Stimulated activated CD8-positive, alpha-beta memory T cell treated with anti-CD3 and anti-CD28 coated beads, Interleukin-15, amount 100 ng/mL, for 1 hour (primary cell): ENCODE measurements at places on chromosomes 11 and 22.

DNA sequence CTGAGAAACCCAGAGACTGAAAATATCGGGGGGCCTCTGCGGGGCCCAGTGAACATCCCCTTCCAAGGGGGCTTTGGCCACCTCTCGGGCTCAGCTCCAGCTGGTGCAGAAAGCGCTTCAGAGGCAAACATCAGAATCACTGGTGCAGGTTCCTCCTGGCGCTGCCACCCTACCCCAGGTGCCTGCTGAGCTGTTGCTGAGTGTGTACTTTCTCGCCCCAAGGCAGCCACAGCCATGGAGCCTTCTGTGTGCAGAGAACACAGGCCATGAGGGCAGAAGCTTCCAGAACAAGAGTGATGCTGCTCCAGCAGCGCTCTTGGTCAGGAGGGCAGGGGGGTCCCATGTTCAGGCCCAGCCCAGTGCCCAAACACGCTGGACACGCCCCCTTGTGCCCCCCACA lies 6.3 kb downstream of the DRD4 start:
- no peak for DNase-seq

DNA sequence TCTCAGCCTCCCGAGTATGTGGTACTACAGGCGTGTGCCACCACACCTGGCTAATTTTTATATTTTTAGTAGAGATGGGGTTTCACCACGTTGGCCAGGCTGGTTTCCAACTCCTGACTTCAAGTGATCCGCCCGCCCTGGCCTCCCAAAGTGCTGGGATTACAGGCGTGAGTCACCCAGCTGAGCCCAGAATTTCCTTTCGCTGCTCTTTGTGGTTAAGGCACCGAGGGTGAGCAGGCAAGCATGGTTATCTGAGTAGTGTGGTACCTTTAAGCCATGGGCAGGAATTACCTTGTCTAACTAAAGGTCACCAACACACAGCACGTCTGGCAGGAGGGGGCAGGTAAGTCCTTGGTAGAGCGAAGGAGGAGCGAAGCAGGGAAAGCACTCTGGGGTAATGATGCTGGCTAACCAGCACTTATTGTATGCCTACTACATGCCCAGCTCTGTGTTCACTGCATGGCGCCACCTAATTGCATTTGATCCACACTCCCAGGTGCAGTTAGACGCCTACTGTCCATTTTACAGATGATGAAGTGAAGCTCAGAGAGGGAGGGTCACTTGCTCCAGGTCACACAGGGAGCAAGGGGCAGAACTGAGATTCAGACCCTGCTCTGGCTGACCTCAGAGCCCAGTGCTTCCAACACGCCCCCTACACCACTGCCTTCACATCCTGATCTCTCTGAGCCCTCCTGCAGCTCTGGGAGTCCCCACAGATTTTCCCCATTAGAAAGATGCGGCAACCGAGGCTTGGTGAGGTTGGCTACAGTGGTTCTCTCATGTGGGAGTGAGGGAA lies 45.7 kb downstream of the TRIOBP start:
- no peak for DNase-seq

DNA sequence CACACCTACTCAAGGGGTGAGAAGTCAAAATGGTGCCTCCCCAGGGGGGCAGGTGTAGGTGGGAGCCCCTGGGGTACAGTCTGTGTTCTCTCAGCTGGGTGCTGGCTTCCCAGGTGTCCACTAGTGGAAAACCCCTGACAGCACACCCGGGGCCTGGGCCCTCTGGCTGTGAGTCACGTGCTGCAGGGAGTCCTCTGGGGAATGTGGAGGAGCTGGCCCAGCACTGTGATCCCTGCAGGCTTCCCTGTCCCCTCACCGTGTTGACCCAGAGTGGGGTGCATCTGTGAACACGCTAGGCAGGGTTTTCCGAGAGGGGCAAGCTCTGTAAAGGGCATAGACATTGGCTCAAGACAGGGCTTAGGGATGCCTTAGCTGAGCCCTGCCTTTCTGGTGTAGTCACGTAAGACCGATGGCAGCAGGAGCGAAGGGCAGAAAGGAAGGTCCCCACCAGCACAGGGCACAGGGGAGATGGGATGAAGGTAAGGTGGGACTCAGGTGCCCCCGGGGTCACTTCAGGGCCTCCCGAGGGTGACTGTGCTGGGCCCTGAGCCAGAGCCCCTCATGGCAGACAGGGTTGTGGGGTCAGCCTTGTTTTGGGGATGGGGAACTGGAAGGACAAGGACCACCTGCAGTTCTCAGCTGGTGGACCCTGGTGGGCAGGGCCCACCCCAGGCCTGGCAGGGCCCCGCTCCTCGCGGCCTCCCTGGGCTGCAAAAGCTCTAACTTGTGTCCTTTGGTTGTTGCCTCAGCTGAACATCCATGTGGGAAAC lies 14.1 kb downstream of the DERL3 start:
- no peak for DNase-seq

DNA sequence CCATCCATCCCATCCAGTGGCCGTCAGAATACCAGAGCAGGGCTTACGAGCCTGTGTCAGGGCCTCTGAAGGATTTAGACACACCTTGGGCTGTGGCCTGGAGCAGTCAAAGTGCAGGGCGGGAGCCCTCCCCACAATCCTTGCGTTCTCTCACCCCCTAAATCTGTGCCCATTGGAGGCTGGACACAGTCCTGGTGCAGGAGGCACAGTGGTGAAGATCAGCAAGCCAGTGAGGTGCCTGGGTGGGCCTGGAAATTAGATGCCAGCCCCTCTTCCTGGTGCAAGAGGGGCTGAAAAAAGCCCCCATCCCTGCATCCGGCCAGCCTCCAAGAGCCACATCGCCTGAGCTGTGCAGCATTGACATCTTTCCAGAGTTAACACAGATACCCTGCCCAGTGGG lies 1045.8 kb downstream of the TBC1D22A start:
- no peak for DNase-seq

GRCh38 chr11:94147433-94147845 lies 18.8 kb downstream of the PANX1 start:
- DNase-seq: no peak

DNA sequence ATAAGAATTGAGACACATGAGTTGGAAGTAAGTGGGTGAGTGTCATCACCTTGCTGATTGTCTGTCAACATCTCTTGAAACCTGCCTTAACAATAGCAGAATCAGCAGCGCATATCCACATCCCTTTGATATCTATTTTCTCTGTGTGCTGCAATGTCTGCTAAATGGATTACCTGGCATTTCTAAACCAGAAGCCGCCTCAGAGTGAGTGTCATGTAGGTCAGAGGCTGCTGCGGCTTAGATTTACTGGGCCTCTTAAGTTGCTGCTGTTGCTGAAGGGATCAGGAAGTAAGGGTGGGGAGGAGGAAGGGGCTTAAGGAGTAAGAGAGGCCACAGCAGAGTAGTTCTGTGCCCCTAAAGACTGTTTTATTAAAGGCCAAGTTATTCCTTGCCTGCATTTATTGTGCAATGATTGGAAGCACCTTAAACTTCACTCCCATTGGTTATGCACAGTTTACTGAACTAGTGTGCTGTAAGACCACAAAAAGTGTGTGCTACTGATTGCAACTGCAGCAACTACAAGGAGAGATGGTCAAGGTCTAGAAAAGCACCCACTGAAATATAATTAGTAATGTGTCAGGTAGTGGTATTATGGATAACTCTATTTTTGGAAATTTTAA lies 29.8 kb upstream of the TMEM41B start:
- DNase-seq: no peak

- DNase-seq: no peak
These were observed 1.3 kb upstream of the LIMK2 start for GRCh38 chr22:31210556-31211421.

- DNase-seq: no peak
These were observed 75.4 kb upstream of the SYT13 start for GRCh38 chr11:45361551-45361950.

DNA sequence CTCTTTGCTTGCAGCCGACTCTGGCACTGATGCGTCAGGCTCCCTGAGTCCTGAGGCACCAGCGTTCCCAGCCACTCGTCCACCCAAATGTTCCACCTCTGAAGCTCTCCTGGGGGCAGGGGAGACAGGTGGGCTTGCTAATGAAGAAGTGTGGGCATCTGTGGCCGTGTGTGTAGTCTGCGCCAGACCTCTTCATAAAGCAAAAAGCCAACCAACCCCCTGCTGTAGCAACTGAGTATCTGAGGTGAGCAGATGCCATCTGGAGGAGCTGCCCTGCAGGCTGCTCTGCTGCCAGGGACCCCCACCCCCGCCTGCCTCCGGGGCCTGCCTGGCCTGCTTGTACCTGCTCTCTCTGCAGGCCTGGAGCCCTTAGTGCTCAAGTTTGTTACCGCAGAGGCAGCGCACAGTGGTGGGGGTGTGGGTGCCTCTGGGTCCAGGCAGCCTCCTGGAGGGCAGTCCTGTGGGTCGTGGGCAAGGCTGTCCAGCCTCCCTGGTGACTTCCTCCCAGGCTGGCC lies 272.5 kb downstream of the TBC1D22A start:
- DNase-seq: no peak

- DNase-seq: no peak
These were observed 34.3 kb downstream of the MYBPC3 start for GRCh38 chr11:47318166-47318565.

DNA sequence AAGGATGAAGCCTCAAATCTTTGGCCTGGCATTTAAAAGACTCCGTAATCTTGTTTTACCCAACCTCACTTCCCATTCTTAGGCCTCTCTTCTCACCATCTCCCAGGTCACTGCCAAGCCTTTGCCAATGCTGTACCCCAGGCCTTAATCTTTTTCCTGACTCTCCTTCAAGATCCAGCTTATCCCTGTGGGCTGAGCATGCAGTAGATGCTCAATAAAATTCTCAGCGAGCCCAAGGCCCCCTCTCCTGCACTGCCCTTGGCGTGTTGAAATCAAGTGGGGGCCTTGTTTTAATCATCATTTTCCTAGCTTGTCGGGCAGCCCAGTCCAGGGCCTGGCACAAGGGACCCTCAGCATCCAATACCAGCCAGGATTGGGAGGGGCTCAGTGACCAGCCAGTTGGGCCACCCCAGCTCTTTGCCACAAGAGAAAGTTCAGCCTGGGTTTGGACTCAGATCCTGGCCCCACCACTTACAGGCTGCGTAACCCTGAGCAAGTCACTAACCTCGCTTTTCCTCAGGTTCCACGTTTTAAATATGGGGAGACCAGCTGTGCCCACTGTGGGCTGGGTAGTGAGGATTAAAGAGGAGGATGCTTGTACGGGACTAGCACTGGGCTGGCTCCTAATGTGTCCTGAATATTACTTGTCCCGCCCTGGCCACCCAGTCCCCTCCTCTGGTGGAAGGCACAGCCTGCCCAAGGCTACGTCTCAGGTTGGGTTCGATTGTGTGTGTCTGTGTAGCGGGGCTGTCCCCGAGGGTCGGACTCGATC lies 943 bp upstream of the YWHAH start:
- no peak for DNase-seq

GRCh38 chr11:12108875-12109453 lies 1.4 kb upstream of the MICAL2 start:
- no peak for DNase-seq

DNA sequence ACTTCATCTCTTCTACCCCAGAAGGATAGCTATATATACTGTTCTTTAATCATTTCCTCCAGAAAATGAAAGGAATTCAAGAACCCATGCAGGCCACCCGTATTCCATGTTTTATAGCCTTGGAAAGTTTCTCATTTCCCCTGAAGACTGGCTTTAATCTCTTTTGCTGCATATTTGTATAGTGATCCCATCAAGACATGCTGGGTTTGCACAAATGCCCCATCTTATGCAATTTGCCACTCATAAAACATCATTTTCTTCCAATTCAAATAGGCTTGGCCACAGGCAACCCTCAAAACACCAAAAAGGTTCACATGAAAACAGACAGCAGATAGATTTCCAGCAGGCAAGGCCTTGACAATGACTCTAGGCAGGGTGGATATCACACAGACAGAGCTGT lies 28.3 kb upstream of the APOA1 start:
- no peak for DNase-seq

GRCh38 chr22:39115977-39116621 lies 19.1 kb downstream of the APOBEC3H start:
- DNase-seq: no peak

GRCh38 chr11:225734-226453 lies 10.2 kb downstream of the SIRT3 start:
- no peak for DNase-seq

GRCh38 chr11:69400771-69401590 lies 80.5 kb upstream of the LINC01488 start:
- DNase-seq: no peak

DNA sequence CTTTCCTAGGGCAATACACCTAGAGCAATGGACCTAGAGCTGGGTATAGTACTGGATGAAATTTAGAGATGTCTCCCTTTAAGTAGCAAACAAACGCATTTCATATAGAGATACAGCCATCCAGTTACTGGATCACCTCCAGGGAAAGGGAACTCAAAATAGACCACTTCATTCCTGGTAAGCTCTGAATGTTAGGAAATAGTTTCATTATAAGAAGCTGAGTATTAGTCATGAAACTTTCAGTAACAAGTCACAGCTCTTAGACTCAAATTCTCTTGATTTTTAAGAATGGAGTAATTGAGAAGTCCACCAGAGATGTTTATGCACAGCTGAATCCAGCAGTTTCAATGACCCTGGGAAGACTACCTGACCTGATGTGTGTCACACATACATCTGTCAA lies 221.9 kb downstream of the FAM76B start:
- no peak for DNase-seq

GRCh38 chr11:67113231-67113721 lies 5.8 kb upstream of the KDM2A start:
- no peak for DNase-seq

GRCh38 chr11:105834461-105834860 lies 187.6 kb downstream of the MSANTD4 start:
- no peak for DNase-seq

- DNase-seq: no peak
These were observed 63.9 kb upstream of the CSNK2A3 start for GRCh38 chr11:11416917-11417316.

GRCh38 chr11:105861225-105861624 lies 160.8 kb downstream of the MSANTD4 start:
- no peak for DNase-seq

DNA sequence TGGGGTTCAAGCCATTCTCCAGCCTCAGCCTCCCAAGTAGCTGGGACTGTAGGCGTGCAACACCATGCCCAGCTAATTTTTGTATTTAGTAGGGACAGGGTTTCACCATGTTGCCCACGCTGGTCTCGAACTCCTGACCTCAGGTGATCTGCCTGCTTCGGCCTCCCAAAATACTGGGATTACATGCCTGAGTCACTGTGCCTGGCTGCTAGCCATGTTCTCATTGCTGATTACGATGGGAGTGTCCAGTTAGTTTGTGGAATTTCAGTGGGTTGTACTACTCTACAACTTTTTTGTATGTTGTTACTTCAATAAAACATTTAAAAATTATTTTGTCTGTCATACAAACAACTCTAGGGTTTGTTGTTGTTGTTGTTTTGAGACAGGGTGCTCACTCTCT lies 4.8 kb upstream of the VPS11 start:
- DNase-seq: no peak
